Activated CD4-positive, alpha-beta T cell treated with anti-CD3 and anti-CD28 coated beads, Interleukin-2, amount 10 ng/mL, durations not matched to agents 7 days and 5 days (primary cell): ENCODE measurements at places on chromosomes 3 and 15. TPM values are rescaled to one million over a fixed set of nuclear protein-coding genes. Genes with fewer than 3 reads are reported as not detected.
A peak's percentile ranks its signal among the peaks of the same experiment; 100 is the strongest.

Gene FEZF2
- total RNA-seq = not detected

Gene IFT80
- total RNA-seq = 30.9 TPM

Gene ASB14
- total RNA-seq = not detected

Gene ADAM10
- total RNA-seq = 170 TPM

Gene HGD
- 0.10 TPM for total RNA-seq

- H3K4me1 ChIP-seq = peaks cover 13% of the 10 kb centered on the region
- peaks cover 30% of the 10 kb centered on the region for H3K27me3 ChIP-seq
- H3K4me3 ChIP-seq = no peak within 1 kb of the TSS
- H3K27ac ChIP-seq = no peak within 1 kb of the TSS
These were observed at the start of gene ST3GAL6 for GRCh38 chr3:98763076-98763475. Gene ST3GAL6 (plus strand): TSS chr3:98763340. CDS start chr3:98768441, 5,101 bp downstream.

DNA sequence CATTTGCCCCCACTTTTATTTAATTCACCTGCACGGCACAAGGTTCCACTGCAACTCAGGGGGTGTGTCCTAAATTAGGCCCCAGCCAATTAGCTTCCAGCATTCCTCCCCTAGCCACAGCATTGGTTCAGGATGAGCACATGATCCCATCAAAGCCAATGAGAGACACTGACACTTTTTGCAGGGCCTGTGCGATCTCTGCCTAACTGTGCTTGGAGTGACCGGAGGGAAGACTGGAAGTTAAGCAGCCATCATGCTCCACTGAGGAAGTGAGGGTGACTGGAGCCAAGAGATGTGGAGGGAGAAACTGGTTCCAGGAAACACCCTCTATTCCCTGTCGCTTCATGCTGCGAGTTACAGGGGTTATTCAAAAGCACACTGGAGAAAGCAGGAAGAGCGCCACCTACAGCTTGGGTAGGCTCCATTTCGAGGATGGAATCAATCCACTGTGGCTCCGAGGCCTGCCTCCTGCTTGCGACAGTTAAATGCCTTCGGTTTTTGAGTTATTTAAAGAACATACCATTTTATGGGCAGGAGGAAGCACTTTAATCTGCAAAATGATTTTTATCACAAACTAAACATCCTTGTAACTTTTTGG lies 122.2 kb upstream of the WNT5A start:
- no peak overlapping the region for H3K27ac ChIP-seq
- no peaks in the 10 kb centered on the region for H3K27me3 ChIP-seq
- no peaks in the 10 kb centered on the region for H3K4me1 ChIP-seq

DNA sequence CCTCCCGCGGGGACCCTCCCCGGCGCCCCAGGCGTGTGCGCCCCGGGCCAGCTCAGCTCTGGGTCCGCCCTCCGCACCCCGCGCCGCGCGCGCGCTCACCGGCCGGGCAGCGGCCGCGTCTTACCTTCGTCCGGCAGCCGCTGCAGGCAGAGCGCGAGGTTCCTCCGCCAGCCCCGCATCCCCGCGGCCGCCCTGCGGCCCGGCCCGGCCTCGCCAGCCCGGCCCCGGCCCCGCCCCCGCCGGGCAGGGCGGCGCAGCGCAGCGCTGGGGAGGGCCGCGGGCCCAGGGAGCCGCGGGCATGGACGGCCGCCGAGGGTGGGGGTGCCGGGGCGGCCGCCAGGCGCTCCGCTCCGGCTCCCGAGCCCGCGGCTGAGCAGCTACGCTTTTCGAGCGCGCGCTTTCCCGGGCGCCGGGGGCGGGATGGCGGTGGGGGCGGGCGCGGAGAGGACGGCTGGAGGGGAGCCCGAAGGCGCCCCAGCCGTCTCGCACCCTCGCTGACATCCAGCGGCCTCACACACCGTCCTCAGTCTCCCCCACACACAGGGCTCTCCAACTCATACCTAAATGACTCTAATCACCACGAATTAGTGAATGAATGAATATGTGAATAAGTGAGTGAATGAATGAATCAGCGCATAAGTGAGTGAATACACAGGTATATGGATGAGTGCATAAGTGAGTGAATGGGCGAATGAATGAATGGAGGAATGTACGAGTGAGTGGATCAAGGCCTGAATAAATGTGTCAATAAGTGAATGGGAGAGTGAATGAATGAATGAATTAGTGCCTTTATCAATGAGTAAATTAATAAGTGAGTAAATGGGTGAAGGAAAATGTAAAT lies 48.5 kb upstream of the CCDC174 start:
- no peak for DNase-seq
- no peak overlapping the region for H3K27ac ChIP-seq
- no peak overlapping the region for H3K4me3 ChIP-seq
- peaks cover 11% of the 10 kb centered on the region for H3K4me1 ChIP-seq
- H3K27me3 ChIP-seq = peaks cover 61% of the 10 kb centered on the region

DNA sequence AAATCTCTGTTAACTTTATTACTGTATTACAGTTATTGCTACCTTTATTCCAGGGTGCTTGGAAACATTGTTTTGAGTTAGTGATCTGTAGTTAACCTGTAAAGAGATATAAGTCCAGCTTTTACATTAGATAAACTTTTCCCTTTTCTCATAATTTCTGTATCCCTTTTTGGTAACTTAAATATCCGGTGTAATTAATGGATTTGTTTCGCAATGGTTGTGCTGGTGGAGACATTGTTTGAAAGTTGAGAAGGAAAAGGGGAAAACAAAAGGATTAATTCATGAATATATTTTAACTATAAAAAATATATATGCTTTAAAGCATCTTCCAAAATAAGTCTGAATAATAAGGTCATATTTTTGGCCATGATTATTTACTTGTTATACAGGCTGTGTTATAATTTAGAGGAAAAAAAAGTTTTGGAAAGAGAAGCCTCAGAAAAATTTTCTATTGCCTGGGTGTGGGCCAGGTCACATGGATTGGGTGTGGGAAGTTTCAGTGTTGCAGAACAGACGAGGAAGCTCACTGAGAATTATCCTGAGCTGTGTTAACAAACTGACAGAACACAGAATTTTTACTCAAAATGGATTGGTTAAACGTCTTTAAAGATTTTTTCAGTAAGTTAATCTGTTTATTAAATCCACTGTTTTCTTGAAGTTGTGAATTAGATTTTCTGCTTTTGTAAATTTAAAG lies 27.7 kb upstream of the IL20RB start:
- H3K27ac ChIP-seq = no peak overlapping the region
- no peak overlapping the region for H3K4me3 ChIP-seq
- peaks cover 44% of the 10 kb centered on the region for H3K36me3 ChIP-seq
- no peak for DNase-seq
- H3K27me3 ChIP-seq = no peaks in the 10 kb centered on the region

DNA sequence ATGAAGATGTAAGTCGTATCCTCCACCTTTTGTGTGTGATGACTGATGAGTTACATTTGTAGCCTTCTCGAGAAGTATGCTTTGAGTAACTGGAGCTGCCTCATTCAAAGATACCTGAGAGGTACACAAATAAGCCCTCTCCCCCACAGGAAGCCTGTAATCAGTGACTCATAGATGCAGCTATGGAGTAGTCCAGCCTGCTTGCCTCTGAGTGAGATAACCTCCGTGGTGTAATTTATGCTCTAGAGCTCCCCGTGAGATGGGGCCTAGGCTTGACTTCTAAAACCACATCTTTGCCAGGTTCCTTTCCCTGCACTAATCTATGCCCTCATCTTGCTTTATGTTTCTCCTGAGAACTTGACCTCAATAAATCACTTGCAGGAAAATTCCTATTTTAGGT lies 291.7 kb downstream of the SUCLG2 start:
- H3K27ac ChIP-seq = no peak overlapping the region
- H3K36me3 ChIP-seq = no peaks in the 10 kb centered on the region
- H3K4me3 ChIP-seq = no peak overlapping the region
- H3K27me3 ChIP-seq = no peaks in the 10 kb centered on the region

- no peaks in the 10 kb centered on the region for H3K27me3 ChIP-seq
- no peak overlapping the region for H3K4me3 ChIP-seq
- H3K4me1 ChIP-seq = peaks cover 17% of the 10 kb centered on the region
- DNase-seq = no peak
These were observed 319.6 kb upstream of the TGFBR2 start for GRCh38 chr3:30286811-30287210.

- H3K27ac ChIP-seq = peak overlapping the region; percentile 90
- H3K36me3 ChIP-seq = peaks cover 40% of the 10 kb centered on the region
- H3K4me3 ChIP-seq = peak overlapping the region; percentile 51
- peak; percentile 78 for DNase-seq
- peaks cover 39% of the 10 kb centered on the region for H3K4me1 ChIP-seq
- H3K27me3 ChIP-seq = no peaks in the 10 kb centered on the region
These were observed 37.8 kb downstream of the ZNF445 start for GRCh38 chr3:44439499-44440295.

DNA sequence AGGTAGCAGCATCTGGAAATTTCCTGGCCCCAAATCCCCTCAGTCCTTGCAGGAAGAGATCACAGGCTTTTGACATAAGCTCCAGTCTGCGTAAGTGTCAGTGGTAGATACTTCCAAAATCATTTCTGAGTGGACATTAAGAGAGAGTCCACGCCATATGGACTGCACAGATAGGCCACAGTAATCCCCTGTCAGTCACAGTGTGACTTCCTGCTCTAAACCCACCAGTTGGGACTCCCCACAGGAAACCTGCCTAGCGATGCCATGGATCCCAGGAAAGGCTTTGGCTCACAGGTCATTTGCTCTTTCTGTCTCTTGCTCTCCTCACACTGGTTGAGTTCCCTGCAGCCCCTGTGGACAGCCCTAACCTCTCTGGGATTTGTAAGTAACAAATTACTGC lies 28.8 kb upstream of the MKRN3 start:
- no peak for DNase-seq
- H3K27ac ChIP-seq = no peak overlapping the region
- H3K4me3 ChIP-seq = no peak overlapping the region
- H3K36me3 ChIP-seq = no peaks in the 10 kb centered on the region

DNA sequence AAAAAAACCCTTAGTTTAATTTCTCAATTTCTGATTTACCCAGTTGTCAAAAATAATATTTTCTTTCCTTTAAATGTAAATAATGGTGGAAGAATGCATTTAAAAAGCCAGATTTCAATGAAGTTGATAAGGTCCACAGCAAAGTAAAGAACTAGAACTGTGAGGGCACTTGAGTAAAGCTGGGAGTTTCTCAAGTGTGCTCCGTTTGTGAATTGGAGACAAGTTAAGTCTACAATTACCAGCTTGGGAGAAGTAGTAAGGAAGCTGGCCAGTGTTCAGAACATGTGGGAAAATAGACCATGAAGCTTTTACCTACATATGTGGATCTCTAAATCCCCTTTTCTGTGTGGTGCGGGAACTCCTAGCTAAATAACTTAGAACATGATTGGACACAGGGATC lies 239.4 kb downstream of the OXSM start:
- no peak for DNase-seq
- no peak overlapping the region for H3K27ac ChIP-seq
- no peak overlapping the region for H3K4me3 ChIP-seq
- no peaks in the 10 kb centered on the region for H3K27me3 ChIP-seq

DNA sequence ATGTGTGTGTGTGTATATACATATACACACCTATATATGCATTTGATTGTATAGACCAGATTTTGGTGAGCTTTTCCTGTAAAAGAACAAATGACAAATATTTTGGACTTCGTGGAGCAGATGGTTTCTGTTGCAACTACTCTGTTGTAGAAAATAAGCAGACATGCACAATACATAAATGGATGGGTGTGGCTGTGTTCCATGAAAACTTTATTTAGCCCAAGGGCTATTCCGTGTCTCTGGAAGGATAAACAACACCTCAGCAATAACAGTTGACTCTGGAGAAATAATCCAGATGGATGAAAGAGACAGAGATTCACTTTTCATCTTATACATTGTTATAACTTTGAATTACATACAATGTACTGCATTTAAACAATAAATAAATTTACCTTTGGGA lies 441.4 kb downstream of the CNTN3 start:
- no peak for DNase-seq
- no peak overlapping the region for H3K27ac ChIP-seq
- no peaks in the 10 kb centered on the region for H3K4me1 ChIP-seq
- H3K4me3 ChIP-seq = no peak overlapping the region
- no peaks in the 10 kb centered on the region for H3K27me3 ChIP-seq

- H3K4me3 ChIP-seq = no peak overlapping the region
- H3K27ac ChIP-seq = no peak overlapping the region
- H3K27me3 ChIP-seq = no peaks in the 10 kb centered on the region
- no peak for DNase-seq
- H3K36me3 ChIP-seq = no peaks in the 10 kb centered on the region
These were observed 1487.0 kb upstream of the GBE1 start for GRCh38 chr3:83248454-83248853.

GRCh38 chr3:150703299-150703755 lies 393 bp downstream of the ERICH6 start:
- peaks cover 14% of the 10 kb centered on the region for H3K36me3 ChIP-seq
- H3K4me3 ChIP-seq = peak overlapping the region; percentile 98
- peaks cover 13% of the 10 kb centered on the region for H3K27me3 ChIP-seq
- DNase-seq = peak; percentile 54
- peaks cover 28% of the 10 kb centered on the region for H3K4me1 ChIP-seq
- H3K27ac ChIP-seq = peak overlapping the region; percentile 98

GRCh38 chr3:123333401-123333800 lies 115.5 kb downstream of the ADCY5 start:
- no peaks in the 10 kb centered on the region for H3K36me3 ChIP-seq
- no peak for DNase-seq
- no peak overlapping the region for H3K4me3 ChIP-seq
- no peak overlapping the region for H3K27ac ChIP-seq
- peaks cover 8% of the 10 kb centered on the region for H3K4me1 ChIP-seq

GRCh38 chr3:150371741-150372254 lies 36.3 kb upstream of the TSC22D2 start:
- H3K27ac ChIP-seq = no peak overlapping the region
- H3K4me1 ChIP-seq = peaks cover 5% of the 10 kb centered on the region
- no peak for DNase-seq
- H3K27me3 ChIP-seq = peaks cover 2% of the 10 kb centered on the region
- no peak overlapping the region for H3K4me3 ChIP-seq

DNA sequence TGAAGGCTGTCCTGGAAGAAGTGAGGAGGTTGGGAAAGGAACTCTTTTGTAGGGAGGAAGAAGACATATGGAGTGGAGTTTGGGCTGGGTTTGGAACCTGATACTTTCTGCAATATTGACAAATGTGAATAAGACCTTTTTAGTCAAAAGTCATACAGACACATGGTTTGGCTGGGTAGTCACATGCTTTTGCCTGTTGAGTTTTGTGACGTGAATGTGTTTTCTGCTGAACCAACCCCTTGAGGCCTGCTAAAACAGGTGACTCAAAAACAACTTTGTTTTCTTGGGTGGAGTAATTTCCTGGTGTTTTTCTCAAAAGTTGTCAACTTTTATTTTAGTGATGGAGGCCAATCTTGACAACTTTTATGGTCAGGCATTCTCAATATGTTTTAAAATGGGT lies 39.4 kb upstream of the CCR4 start:
- H3K27me3 ChIP-seq = no peaks in the 10 kb centered on the region
- no peak overlapping the region for H3K4me3 ChIP-seq
- no peaks in the 10 kb centered on the region for H3K36me3 ChIP-seq
- DNase-seq = no peak

DNA sequence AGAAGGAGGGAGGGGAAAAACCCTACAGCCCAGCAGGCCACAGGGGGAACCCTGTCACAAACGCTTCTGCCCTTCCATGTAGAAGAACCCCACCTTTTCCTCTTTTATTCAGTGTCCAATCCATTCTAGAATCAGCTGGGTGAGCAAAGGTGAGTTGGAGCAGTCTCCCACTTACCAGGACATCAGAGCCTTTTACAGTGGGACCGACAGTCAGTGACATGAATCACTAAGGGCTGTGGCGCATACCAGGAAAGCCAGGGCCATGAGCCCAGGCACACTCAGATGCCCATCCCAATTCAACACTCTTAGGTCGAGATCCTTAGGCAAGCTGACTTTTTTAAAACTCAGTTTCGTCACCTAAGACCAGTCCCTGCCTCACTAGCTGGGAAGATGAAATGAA lies 146.1 kb downstream of the AQP9 start:
- H3K36me3 ChIP-seq = no peaks in the 10 kb centered on the region
- DNase-seq = no peak
- peaks cover 8% of the 10 kb centered on the region for H3K4me1 ChIP-seq
- peaks cover 11% of the 10 kb centered on the region for H3K27me3 ChIP-seq
